ENCODE measurements at places on chromosomes 7 and 10.

- DNase-seq = no peak
These were observed 385.6 kb upstream of the PHF14 start for GRCh38 chr7:10588084-10588483.

DNA sequence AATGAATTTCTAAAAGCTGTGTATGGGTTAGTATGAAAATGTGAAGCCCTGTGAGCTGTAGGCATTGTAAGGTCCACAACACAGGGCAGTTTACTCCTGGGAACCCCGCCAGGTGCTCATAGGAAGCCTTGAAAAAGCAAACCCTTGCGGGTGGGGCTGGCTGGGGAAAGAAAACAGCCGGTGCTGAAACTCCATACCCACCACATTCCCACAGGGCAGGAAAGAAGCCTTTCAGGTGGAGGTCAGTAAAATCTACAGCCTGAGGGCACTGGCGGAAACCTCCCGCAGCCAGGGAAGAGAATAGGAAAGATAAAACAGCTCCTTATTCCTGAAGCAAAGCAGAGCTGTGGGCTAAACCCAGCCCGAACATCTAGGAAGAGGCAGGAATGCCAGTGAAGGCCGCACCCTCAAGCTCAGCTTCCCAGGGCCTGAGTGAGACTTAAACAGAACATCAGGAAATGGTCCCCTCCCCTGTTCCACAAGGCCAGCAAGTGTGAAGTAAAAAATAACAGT lies 34.7 kb downstream of the PODXL start:
- no peak for DNase-seq

- DNase-seq = no peak
These were observed 55.1 kb upstream of the SEMA3A start for GRCh38 chr7:84249656-84250055.

DNA sequence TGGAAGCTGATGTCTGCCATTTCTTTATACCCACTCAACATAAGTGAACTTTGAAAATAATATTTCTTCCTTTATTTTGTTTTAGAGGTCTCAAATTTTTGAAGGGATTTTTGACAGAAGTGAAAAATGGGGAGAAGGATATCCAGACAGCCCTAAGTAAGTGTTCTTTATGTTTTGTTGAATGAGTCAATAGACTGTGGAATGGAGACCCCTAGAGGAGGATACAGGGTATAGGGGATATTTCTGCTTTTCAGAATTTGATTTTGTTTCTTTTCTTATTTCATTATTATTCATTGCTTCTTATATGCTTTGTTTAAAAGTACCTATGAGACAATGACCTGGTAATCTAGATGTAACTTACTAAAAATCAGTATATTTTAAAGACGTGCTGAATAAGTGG lies 34.4 kb downstream of the PLEKHA8 start:
- peak; percentile 30 for DNase-seq

DNA sequence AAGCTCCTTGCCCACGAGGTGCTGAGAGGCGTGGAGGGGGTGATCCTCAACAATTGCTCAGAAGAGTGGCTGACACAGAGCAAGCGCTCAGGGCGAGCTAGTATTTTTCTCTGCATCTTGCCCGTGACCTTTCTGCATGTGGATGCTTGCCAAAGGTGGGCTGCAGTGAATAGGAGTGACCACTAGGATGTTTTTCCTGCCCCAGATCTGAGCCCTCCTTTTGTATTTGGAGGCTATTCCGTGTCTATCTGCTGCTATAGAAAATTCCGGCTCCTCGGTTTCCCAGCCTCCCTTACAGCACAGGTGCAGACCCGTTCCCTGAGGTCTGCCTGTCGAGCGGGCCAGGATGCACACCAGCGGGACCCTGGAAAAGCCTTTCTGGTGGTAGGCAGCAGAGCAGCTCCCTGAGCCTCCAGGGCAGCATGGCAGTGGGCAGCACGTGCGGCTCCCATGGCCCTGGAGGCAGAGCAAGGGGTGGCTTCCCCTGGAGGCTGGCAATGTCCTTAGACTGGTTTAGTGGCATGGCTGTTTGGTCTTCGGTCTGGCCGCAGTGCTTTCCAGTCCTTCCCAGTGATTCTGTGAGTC lies 145.1 kb upstream of the PCBD1 start:
- DNase-seq = no peak

GRCh38 chr10:27701938-27702537 lies 43.6 kb downstream of the MKX start:
- DNase-seq = no peak

DNA sequence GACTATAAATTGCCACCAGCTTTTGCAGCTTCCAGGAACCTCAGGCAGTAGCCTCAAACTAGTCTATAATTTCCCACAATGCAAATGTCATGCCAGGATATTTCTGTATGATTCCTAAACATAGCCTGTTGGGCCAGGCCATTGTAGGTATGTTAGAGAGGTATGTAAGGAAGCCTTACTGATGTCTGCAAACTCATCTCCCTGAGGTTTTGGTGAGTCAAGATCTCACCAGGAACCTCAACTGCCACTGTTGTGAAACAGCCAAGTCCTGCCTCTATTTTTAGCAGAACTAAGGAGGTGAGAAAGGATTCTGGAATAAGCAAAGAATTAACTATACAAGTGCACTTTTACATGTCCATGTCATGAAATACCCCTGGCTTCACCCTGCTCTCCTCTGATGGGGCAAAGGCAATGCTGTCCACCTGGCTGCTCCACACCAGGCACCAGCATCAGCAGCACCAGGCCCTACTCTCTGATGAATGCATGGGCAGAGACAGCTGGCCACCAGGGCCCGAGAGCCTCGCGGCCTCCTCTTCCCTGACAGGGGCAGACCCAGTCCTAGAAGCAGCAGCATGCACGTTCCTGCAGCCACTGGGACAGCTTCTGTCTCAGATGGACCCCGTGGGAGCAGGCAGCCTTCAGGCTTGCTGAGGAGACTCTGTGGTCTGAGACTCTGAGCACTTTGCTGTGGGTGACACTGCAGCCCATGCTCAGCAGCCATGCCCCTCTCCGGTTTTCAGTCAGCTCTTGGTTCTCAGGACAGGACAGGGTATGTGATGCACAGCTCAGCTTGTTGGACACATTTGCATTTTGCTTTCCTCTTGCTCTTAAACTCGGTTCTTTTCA lies 147.3 kb downstream of the ZMYND11 start:
- no peak for DNase-seq

GRCh38 chr7:55082228-55082603 lies 63.4 kb downstream of the EGFR start:
- DNase-seq = no peak

DNA sequence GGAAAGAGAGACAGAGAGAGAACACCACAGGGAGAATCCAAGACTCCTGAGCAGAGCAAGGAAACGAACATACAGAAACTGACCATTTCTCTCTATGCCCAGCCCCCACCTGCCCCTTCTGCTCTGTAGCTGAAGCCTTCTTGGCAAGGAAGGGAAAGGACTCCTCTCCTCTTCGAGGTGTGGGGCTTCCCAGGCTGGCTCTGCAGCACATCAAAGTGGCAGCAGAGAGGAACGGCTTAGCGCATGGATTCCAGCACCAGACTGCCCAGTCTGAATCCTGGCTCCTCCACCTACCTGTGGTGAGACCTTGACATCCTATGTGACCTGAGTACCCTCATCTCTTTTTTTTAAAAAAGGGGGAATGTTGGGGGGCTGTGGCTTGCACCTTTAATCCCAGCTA lies 69.4 kb downstream of the SH3PXD2A start:
- no peak for DNase-seq

DNA sequence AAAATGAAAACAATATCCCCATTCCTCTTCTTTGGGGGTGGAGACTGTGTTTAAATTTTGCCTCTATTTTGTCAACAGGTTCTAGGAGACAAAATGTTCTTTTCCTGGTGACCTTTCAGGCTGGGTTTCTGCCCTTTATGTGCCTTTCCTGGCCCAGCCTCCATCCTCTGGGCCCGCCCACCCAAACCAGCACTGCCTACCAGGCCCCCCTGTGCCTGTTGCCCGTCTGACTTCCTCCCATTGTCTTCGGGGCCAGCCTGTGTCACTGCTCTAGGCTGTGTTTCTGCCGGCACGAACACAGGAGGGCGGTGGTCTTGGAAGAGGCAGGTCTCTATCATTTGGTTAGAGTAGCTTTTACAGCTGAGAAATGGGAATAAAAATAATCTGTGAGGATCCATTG lies 13.9 kb downstream of the TSPAN14 start:
- no peak for DNase-seq

DNA sequence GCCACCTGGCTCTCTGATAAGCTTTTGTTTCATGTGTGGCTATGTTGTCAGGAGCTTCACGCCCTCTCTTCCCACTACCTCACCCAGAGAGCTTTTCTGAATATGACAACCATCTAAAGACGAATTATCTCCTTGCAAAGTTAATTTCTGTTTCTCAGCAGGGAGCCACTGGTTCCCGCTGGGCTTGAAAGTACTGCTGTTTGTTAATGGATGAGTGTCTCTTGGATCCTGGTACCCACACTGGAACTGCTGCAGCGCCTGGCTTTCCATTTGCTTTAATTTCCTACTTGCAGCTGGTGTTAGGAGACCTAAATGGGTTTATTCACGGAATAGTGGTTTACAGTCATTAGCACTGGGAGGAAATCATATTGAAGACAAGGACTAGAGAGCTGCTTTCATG lies 267.9 kb upstream of the LRGUK start:
- no peak for DNase-seq

DNA sequence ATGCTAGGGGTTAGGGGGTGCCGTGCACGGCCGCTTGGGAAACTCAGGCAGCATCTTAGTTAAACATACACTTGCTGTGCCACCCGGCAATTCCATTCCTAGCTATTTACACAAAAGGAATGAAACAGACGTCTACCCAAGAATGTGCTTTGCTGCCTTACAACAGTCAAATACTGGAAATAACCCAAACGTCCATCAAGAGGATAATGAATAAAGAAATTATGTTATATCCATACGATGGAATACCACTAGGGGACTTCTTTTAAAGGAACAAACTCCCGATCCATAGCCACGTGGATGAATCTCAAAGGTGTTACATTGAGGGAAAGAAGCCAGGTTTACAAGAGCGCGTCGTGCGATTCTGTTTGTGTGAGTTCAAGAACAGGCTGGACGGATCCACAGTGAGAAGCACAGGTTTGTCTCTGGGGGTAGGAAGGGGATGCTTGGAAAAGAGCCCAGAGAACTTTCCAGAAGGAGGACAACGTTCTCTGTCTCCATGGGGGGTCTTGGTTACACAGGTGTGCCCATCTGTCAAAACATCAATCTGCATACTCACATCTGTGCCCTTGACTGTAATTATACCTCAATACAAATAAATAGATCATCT lies 41.8 kb downstream of the STK32C start:
- no peak for DNase-seq

GRCh38 chr7:32259931-32260596 lies 189.9 kb upstream of the PDE1C start:
- no peak for DNase-seq

DNA sequence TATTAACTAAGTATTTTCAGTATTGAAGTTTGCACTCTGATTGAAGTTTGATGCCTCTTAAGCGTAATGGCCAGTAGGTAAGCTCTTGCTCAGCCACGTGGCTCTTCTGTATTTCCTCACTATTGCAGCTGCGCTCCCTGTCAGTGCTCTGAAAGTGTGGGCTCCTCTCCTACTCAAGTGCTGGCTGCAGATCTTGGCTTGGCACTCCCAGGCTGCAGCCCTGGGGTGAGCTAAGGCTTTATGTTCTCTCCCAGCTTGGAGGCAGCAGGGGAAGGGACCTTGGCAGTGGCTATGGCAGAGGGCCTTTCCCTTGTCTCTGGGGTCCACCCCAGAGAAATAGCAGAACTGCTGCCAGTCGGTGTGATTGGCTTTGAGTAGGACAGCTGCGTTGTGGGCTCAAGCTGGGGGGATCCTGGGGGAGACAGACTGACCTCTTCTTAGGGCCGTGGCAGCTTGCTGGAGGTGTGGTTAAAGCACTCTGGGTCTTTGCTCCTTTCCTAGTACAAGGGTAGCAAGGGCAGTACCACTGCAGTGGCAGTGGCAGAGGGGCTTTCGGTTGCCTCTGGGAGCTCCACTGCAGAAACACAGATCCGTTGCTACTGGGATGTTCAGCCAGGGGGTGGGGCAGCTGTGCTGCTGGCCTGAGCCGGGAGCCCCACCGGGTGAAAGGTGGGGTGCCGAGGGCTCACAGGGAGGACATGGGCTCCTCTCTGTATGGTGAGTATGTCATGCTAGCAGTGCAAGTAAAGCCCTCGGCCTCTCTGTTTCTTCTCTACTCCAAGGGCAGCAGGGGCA lies 100.5 kb downstream of the GLCCI1 start:
- no peak for DNase-seq

- no peak for DNase-seq
These were observed 15.6 kb downstream of the LAT2 start for GRCh38 chr7:74225400-74225799.

- DNase-seq = no peak
These were observed 119.0 kb downstream of the BICC1 start for GRCh38 chr10:58631715-58632114.

DNA sequence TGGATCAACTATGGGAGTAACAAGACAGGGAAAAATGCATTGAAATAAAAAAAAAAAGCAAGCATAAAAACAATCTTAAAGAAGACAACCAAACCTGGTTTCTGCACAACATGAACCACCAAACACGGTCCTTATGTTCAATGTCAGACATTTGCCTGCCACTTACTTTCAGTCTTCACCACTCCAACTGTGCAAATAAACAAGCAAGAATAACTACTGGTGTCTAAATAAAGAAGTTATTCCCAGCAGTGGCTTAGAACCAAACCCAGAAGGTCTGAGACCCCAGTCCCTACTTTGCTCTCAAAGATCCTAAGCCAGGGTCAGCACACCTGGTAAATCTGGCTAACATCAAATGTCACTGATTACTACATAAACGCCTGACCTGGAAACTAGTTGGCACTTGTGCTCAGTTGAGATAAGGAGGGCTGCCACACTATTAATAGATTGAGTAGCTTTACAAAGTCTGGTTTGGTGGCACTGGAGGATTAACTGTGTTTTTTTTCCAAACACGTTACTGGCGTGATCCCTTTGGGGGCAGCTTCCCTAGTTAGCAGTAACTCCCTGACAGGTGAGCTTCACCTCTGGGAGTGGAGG lies 62.7 kb upstream of the ABLIM1 start:
- DNase-seq = no peak

- DNase-seq = no peak
These were observed 44.0 kb upstream of the VDAC2 start for GRCh38 chr10:75166623-75166972.

DNA sequence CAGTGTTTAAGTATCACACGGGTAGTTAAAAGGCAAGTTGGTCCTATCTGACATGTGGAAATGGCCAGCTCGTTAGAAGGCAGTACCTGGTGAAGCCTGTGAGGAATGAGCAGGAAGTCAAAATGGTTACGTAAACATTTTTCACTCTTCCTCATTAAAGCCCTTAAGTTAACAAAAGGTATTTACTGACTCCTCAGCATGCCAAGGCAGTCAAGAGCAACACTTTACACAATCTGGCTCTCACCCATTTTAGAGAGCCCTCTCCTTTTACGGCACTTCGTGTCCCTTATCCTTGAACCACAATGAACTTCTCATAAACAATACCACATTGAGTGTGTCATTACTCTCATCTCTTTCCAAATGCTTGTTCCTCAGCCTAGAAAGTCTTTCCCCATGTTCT lies 11.0 kb upstream of the RSBN1L start:
- DNase-seq = peak; percentile 31

- no peak for DNase-seq
These were observed 15.9 kb downstream of the GPRIN2 start for GRCh38 chr10:46540412-46541016.

GRCh38 chr10:122490268-122490667 lies 28.9 kb downstream of the HTRA1 start:
- DNase-seq = no peak

- no peak for DNase-seq
These were observed 51.5 kb upstream of the PIP4K2A start for GRCh38 chr10:22765660-22766547.

GRCh38 chr7:96045919-96046318 lies 273.6 kb downstream of the DYNC1I1 start:
- DNase-seq = no peak

Measured in MM.1S (cell line).